Suppressor macrophage treated with lipopolysaccharide for 4 hours (primary cell): ENCODE measurements at places on chromosomes 2 and 18.

DNA sequence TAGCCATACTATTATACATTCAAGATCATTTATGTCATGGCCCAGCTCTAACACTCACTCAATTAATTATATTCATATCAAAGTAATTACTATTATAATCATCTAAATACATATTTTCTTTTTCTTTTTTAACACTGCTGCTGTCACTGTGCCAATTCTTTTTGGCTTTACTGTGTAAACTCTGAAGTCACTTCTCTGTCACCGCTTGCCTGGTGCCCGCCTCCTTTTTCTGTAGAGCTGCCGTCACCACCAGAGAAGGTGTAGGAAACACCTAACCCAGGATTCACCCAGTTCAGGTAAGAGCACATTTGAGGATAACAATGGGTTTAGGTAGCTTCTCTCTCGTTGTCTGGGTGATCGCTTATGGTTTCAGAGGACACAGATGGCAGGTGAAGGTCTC lies 93.3 kb downstream of the AOX1 start:
- no peak for DNase-seq

GRCh38 chr2:97781981-97782380 lies 68.6 kb downstream of the ZAP70 start:
- no peak for DNase-seq

- peak; percentile 61 for DNase-seq
Observed at GRCh38 chr2:10303694-10304378, 1.1 kb downstream of the HPCAL1 start.

DNA sequence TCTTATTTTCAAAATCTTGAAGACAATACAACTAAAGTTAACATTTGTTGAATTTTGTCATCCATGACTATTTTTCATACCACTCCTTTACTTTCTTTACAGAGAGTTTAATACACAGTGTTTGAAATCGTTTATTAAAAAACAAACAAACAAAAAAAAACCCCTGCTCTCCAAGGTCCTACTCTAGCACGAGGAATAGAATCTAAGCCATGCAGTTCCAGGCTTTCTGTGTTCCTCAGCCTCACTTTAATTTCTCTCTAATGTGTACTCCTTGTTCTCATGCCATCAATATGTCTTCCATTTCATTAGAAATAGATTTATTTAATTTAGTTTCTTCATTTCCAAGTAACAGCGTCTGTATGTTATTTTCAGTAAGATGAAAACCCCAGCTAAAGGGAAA lies 381.2 kb upstream of the MC4R start:
- DNase-seq = no peak

GRCh38 chr2:238895891-238896600 lies 48.2 kb downstream of the TWIST2 start:
- no peak for DNase-seq

DNA sequence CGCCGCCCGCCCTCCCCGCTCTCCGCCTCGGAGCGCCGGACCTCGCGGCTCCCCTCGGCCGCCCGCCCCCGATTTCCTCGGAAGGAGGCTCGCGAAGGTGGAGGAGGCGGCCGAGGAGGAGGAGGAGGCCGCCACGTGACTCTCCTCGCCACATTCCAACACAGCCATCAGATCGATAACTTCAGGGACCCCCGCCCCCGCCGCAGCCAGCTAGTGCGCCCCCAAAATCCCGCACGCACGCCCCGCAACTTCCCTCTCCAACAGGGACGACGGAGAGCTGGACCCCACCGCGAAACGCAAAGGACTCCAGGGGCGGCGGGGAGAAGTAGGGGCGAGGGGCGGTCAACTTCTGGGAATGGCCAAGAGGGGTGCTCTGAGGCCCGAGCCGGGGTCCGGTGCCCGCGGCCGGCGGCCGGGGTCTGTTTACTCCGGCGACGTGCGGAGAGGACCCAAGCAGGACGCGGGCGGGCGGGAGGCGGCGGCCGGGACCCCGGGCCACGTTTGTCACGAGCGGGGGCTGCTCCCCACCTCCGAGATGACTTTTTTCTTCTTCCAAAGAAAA lies 2.0 kb downstream of the ZNF521 start:
- DNase-seq = no peak

DNA sequence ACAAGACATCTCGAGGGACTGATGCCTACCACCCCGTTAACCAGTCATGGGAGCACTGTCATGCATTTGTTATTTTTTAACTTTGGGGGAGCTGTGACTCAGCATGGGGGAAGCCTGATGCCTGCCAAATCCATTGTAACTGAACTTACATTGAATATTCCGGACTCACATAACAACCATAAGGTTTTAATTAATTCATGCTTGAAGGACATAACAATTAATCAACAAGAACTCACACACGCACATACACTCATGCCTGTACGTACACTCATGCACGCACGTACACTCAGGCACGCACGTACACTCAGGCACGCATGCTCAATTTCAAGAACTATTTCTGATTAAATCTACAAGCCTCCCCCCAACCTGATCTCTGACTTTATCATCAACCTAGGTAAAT lies 1639.1 kb downstream of the SUCLG1 start:
- no peak for DNase-seq

- no peak for DNase-seq
Observed at GRCh38 chr2:177896587-177896986, 176.0 kb downstream of the PDE11A start.

DNA sequence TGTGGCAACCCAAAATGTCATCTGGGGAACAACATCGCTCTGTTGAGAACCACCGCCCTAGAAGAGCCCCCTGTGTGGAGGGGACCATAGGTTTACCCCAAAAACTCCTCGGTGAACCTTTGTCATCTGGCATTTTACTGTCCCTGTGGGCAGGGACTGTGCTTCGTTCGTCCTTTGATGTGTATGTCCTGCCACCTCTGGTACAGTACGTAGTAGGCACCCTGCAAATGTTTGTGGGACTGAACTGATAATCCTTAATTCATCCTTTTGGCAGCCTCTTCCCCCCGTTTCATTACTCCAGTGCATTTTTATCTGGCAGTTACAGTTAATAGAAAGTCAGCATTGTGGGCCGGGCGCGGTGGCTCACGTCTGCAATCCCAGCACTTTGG lies 728 bp downstream of the NAPG start:
- peak; percentile 5 for DNase-seq

- peak; percentile 71 for DNase-seq
Observed at GRCh38 chr2:70946832-70947442, 11.2 kb downstream of the ATP6V1B1 start.

GRCh38 chr18:64116571-64117175 lies 32.2 kb downstream of the LINC00305 start:
- DNase-seq = no peak

DNA sequence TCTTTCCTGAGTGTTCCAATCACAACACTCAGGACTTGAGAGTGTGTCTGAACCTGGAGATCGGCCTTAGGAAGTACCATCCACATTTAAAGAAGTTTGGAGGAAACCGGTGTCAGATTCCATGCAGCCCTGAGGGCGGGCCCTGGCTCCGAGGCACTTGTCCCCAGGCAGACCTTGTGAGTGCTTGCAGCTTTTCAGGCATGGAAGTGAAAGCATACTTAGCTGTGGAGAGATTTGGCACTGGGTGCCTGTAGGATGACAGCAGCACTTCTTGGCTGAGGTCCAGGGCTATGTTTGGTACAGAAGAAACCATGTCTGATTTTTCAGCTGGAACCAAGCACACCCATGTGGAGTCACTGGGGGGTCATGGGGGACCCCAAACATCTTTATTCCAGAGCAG lies 230.8 kb downstream of the SEPTIN10 start:
- peak; percentile 9 for DNase-seq

- no peak for DNase-seq
Observed at GRCh38 chr2:96175951-96176350, 30.7 kb upstream of the DUSP2 start.

GRCh38 chr18:36131692-36132483 lies 2.2 kb downstream of the ELP2 start:
- DNase-seq = no peak

DNA sequence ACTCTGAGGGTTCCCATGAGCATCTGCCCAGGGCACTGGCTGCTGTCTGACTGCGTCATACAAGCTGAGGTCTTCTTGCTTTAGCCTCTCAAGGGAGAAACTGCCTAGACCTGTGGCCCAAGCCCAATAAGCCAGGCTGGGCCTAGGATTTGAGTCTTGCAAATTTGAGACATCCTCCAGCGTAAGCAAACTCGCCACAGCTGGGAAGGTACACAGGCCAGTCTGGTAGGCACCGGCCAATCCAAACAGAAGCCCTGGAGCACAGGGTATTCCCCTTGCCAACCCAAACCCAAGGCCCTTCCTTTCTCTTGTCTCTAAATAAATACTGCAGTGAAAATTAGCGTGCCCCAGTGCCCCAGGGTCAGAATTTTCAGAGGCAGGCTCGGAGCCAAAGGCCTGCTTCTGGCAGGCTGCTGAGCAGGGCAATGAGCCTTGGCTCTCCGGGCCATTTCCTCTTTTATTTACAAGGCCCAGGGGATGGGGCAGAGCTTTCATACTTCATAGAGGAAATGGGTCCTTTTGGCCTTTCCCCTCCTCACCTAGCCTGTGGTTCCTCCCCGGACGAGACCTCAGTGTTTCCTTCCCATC lies 33.3 kb downstream of the POLR1A start:
- DNase-seq = peak; percentile 60

GRCh38 chr2:191598296-191598695 lies 79.6 kb upstream of the NABP1 start:
- DNase-seq = no peak

- no peak for DNase-seq
Observed at GRCh38 chr18:33505297-33505696, 64.8 kb upstream of the CCDC178 start.

DNA sequence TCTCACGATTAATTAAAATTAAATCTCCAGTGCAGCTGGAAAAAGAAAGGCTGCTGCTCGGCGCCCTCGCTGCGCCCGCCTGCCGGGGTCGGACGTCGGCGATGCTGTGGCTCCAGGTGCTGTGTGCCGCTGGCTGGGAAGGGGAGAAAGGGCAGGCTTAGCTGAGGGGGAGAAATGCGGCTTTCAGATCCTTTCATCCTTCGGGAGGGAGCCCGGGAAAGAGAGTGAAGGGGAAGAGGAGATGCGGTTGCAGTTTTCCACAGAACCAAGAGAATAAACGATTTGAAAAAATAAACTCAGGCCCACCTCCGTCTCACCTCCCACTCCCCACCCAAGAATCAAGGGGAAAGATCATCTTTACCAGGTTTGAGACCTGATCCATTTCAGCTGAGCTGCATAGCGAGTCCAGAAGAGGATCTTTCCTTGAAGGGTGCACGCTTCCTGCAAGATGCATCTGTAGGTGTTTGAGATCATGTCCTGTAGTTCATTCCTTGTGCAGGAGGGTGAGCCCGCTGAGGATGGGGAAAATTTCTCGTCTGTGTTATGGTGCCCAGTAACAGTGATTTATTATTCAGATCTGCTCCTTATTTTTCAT lies 495 bp downstream of the TMEM169 start:
- no peak for DNase-seq

DNA sequence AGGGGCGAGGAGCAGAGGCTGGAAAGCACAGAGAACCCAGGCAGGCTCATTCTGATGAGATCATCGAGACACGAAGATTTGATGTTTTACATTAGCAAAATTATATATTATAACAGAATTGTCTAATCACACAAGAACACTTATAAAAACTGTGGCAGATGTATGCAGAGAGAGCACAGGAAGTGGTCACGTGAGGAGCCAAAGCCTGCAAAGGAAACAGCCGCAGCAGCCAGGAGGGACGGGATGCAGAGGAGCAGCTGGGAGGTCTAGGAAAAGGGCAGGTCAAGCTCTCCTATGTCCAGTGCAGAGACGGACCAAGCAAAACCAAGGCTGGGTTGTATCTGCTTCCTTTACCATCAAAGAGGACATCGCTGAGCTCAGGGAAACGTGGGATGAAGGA lies 355.1 kb upstream of the MYT1L start:
- DNase-seq = no peak

DNA sequence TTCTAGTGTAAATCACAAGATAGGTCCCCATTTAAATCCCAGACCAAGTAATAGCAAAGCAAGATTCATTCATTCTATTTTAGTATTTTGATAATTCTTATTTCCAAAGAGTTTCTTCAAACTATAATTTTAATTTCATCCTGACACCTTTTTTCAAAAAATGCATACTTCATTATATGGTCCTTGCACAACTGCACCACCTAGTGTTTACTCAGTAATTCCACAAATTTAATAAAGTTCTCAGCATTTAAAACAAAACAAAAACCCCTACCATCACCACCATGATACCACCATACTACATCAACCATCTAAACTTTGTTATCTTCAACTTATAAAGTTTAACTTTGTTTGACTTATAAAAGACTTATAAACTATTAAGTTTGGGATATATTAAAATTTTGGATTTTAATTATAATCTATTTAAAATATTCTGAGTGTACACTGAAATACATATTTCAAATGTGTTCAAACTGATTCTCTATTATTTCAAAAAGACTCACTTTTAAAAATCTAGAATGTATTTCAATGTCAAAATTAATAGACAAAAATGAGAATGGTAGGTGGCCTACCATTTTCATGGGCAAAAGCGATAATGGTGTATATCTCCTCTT lies 44.2 kb downstream of the WDPCP start:
- peak; percentile 16 for DNase-seq

DNA sequence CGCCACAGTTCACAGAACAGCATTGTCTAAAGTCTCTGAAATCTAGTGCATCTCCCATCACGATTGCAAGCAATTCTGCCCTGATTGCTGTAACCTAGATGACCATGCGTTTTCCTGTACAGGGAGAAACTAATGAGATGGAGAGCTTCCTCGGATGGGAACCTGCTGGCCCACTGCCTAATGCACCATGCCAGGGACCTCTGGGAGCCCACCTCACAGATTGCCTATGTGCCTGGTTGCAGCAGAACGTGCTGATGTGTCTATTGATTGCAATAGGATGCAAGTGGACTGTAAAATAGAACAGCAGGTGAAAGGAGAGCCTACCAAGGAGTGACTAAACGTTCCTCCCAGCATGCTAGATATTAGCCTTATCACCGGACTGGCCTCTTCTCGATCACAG lies 141.0 kb upstream of the RAB12 start:
- no peak for DNase-seq

DNA sequence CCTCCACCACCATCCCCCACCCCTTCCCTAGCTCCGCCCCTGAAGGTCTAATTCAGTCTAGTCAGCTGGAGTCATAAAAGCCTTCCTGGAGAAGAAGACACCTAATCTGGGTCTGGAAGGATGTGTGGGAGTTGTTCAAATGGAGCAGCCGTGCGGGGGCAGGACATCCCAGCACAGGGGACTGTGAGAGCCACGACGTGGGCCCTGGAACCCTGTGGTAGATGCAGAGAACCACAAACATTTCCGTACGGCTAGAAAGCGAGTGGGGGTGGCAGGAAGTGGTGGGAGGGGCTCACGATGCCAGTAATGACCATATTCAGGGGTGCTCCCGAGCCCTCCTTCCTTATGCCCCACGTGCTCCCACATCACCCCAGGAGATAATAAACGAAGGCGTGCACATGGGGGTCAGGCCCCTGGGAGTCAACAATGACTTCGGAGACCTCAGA lies 20.9 kb upstream of the COL6A3 start:
- peak; percentile 35 for DNase-seq

DNA sequence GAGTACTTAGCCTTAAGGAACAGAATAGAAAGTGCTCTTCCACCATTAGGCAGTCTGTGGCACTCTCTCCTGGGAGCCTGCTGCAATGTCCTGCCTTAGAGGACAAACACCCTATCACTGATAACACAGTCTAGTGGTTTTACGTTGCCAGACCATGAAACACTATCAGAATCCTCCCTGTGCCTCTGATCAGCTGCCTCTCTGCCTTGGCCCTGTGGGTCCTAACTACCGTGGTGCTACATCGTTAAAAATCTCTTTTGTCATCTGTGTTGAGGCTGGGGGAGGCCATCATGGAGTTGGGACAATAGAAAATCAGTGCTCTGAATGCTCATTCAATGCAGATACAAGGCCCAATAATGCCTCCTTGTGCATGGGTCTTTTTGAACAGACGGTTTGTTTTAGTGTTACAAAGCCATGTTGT lies 11.9 kb upstream of the APCDD1 start:
- peak; percentile 17 for DNase-seq
